Hindlimb muscle (tissue), 1 donor: ENCODE measurements at places on chromosomes 6 and 20.

GRCh38 chr6:144607998-144608735 lies 323.0 kb downstream of the UTRN start:
- no peak for DNase-seq

GRCh38 chr6:91161246-91161645 lies 574.4 kb upstream of the MAP3K7 start:
- no peak for DNase-seq

DNA sequence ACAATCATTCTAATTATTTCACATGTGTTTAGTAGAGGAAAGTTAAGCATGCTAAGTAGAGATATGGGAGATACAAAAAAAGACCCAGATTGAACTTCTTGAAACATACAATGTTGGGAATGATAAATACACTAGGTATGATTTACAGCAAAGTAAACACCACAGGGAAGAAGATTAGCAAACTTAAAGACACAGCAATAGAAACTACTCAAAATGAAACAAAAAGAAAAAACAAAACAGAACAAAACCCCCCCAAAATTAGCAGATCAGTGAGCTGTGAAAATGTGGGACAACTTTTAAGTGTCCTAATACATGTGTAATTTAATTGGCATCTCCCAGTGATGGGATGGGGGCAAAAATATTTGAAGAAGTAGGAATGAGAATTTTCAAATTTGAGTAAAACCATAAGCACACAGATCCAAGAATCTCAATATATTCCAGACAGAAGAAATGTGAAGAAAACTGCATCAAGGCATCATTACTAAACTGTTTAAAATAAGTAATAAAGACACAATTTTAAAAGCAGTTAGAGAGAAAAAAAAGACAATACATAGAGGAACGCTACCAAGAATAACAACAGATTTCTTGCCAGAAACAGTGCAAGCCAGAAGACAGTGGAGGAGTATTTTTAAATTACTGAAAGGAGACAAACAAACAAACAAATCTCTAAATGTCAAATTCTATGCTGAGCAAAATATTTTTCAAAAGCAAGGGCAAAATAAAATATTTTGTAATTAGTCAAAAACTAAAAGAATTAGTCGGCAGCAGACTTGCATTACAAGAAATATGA lies 473.7 kb downstream of the QKI start:
- DNase-seq, result no peak

DNA sequence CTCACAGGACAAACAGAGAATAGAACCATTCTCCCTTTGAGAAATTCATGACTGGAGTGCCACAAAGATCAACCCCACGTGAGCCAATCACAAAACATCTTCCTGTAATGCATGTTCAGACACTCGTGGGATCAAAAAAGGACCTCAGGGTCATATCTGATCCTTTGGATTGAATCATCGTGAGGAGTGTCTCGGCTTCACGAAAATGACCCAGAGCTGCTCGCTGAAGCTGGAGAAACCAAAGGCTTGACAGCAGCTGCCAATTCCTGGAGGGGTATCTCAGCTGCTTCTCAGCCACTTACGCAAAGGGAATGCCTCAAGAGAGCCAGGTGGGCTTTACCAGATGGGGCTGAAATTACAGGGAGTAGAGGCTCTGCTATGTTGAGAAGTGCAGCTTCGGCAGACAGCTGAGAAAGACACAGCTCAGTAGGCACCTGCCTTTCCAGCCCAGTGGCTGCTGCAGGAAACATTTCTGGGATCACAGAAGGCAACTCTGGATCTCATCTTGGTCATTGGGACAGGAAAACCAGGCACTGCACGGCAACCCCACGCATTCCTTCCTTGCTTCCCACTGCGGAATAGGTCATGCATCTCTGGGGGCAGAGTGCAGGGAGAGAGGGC lies 813.1 kb downstream of the KIF16B start:
- DNase-seq, result peak; percentile 33

GRCh38 chr6:109628158-109629000 lies 62.6 kb downstream of the AK9 start:
- DNase-seq, result no peak
